Tibial nerve (tissue), 4 donors: ENCODE measurements at places on chromosomes 3 and 15.

DNA sequence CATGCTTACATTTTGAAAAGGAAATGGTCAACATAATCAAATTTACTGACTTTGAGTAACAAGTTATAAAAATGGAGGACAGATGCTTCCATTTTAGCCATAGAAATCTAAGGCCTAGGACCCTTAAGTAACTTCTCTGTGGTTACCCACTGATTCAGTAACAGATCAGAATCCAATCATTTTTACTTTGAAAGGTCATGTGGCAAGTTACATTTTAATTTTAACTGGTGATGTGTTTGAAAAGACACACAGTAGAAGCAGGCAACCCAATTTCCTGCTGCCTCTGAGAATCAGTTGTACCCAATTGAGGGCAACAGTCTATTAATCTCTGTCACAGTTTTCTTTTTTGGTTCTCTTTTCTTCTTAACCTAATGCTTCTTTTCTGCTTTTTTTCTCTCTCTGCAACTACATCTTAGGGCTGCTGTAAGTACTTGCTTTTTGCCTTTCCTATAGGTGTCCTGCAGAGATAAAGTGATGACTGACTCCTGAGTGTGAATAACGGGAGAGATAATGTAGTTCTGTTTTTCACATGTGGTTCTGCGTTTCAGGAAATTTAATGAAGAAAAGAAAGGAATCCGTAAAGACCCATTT is 3.3 kb downstream of the ZWILCH start:
- H3K36me3 ChIP-seq: no peaks in the 10 kb centered on the region
- H3K27me3 ChIP-seq: no peaks in the 10 kb centered on the region
- DNase-seq: no peak
- H3K4me1 ChIP-seq: no peaks in the 10 kb centered on the region
- H3K4me3 ChIP-seq: no peak overlapping the region

DNA sequence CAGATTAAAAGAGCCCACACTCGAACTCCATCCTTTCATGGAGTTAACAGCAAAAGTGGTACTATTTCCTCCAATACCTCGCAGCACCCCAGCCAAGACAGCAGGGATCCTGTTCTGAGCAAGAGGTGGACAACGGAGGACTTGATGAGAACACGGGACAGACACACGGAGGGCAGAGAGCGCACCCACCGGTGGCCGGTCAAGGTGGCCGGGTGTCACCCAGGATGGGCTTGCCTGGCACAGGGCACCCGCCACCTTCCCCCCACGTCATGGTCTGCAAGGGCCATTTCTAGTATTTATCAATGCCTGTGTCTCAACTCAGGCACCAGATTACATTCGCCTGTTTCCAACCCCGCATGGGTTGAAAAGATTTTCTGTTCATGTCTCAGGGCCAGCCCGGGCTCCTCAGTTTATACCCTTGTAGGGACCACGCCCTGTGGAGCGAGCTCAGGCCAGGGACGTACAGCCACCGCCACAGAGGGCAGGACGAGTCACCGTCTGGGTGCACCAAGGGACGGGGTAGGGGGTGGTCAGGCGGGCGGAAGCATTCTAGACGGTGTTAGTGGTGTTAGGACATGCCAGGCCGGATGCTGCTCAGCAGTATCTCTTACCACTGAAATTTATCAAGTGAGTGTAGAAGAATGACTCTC is 64.2 kb downstream of the CYFIP1 start:
- no peaks in the 10 kb centered on the region for H3K4me1 ChIP-seq
- H3K27me3 ChIP-seq: no peaks in the 10 kb centered on the region
- no peak for DNase-seq
- H3K36me3 ChIP-seq: peaks cover 84% of the 10 kb centered on the region

DNA sequence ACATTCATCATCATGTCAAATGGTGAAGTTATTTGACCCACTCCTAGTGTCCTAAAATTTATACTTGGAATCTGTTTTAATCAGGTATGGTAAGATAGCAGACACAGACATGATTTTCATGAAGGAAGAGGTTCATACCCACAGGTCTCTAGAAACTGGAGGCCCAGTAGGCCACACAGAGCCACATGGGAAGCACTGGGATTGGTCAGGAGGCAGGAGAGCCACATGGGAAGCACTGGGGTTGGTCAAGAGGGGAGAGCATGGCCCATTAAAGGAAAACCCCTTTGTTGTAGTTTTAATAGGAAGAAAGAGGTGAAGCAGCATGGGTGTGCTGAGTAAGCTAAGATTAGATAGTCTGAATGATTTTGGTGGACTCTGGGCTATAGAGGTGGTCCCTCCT is 356.9 kb downstream of the MFSD1 start:
- H3K4me1 ChIP-seq: no peaks in the 10 kb centered on the region
- H3K27ac ChIP-seq: no peak overlapping the region
- no peaks in the 10 kb centered on the region for H3K27me3 ChIP-seq
- DNase-seq: no peak
- H3K36me3 ChIP-seq: no peaks in the 10 kb centered on the region

DNA sequence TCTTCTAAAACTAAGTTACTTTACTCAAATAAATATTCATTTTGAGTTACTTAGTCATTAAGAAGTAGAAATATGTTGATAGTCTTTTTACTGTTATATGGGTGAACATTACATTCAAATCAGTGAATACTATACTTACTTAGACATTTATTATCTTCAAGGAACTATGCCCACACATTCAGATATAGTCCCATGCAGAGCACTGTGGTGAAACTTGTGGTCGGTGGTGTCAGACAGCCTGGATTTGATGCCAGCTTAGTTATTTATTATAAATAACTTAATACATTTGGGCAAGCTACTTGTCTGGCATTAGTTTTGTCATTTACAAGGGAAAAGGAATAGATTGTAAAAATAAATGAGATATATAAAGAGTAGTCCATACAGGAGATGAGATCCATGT is 149.5 kb downstream of the RAP2B start:
- H3K36me3 ChIP-seq: no peaks in the 10 kb centered on the region
- no peaks in the 10 kb centered on the region for H3K27me3 ChIP-seq
- no peak overlapping the region for H3K27ac ChIP-seq
- H3K4me3 ChIP-seq: no peak overlapping the region

GRCh38 chr3:62370112-62370857 is 3.1 kb downstream of the FEZF2 start:
- H3K4me3 ChIP-seq: no peak overlapping the region
- no peaks in the 10 kb centered on the region for H3K36me3 ChIP-seq
- H3K27me3 ChIP-seq: peaks cover 12% of the 10 kb centered on the region
- no peak for DNase-seq
- H3K27ac ChIP-seq: no peak overlapping the region

GRCh38 chr3:49609815-49610214 is 55.5 kb downstream of the BSN start:
- no peaks in the 10 kb centered on the region for H3K27me3 ChIP-seq
- H3K36me3 ChIP-seq: no peaks in the 10 kb centered on the region
- H3K27ac ChIP-seq: no peak overlapping the region
- H3K4me1 ChIP-seq: no peaks in the 10 kb centered on the region
- no peak overlapping the region for H3K4me3 ChIP-seq

GRCh38 chr3:14462738-14463137 is 60.3 kb downstream of the SLC6A6 start:
- no peak overlapping the region for H3K27ac ChIP-seq
- no peaks in the 10 kb centered on the region for H3K27me3 ChIP-seq
- H3K36me3 ChIP-seq: no peaks in the 10 kb centered on the region

GRCh38 chr3:50294089-50294488 is 1.9 kb upstream of the IFRD2 start:
- no peaks in the 10 kb centered on the region for H3K36me3 ChIP-seq
- no peaks in the 10 kb centered on the region for H3K27me3 ChIP-seq
- H3K4me3 ChIP-seq: no peak overlapping the region
- no peak for DNase-seq

GRCh38 chr3:185527364-185527763 is 25.0 kb downstream of the LIPH start:
- no peaks in the 10 kb centered on the region for H3K36me3 ChIP-seq
- no peaks in the 10 kb centered on the region for H3K27me3 ChIP-seq

DNA sequence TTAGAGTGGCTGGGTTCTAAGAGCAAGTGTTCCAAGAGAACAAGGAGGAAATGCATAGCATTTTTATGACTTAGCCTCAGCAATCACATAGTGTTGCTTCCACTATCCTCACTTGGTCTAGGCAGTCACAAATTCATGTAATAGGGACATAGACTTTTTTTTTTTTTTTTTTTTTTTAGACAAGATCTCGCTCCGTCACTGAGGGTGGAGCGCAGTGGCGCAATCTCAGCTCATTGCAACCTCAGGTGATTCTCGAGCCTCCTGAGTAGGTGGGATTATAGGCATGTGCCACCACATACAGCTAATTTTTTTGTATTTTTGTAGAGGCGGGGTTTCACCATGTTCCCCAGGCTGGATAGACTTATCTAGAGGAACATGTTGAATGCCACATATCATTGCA is 4.7 kb upstream of the GNB4 start:
- no peaks in the 10 kb centered on the region for H3K36me3 ChIP-seq
- H3K27me3 ChIP-seq: peaks cover 5% of the 10 kb centered on the region
- no peak overlapping the region for H3K4me3 ChIP-seq
- H3K27ac ChIP-seq: no peak overlapping the region
- no peak for DNase-seq
- H3K4me1 ChIP-seq: no peaks in the 10 kb centered on the region

GRCh38 chr3:122714273-122714672 is 33.6 kb downstream of the PARP14 start:
- H3K4me3 ChIP-seq: no peak overlapping the region
- no peak overlapping the region for H3K27ac ChIP-seq
- DNase-seq: no peak
- peaks cover 39% of the 10 kb centered on the region for H3K36me3 ChIP-seq

DNA sequence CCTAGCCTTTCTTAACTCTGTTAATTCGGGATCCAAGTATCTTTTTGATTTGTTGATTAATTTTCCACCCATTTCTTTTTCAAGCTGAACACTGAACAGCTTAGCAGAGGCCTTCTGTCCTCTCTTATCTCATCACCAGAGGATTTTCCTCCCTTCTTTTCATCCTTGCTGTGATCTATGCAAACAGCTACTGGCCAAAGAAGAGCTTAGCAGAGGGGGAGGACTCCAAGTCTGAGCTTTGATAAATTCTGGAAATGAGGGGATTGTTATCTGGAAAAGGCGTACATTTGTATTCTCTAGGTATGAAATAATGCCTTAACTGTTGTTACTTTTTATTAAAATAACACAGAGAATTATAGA is 13.4 kb downstream of the DZIP3 start:
- H3K4me3 ChIP-seq: no peak overlapping the region
- H3K4me1 ChIP-seq: no peaks in the 10 kb centered on the region
- no peak overlapping the region for H3K27ac ChIP-seq
- no peaks in the 10 kb centered on the region for H3K36me3 ChIP-seq
- no peaks in the 10 kb centered on the region for H3K27me3 ChIP-seq

- H3K4me3 ChIP-seq: no peak overlapping the region
- no peaks in the 10 kb centered on the region for H3K36me3 ChIP-seq
- H3K4me1 ChIP-seq: peaks cover 17% of the 10 kb centered on the region
- H3K27ac ChIP-seq: no peak overlapping the region
- H3K27me3 ChIP-seq: no peaks in the 10 kb centered on the region
Observed at GRCh38 chr15:56165234-56165633, 78.4 kb downstream of the RFX7 start.

DNA sequence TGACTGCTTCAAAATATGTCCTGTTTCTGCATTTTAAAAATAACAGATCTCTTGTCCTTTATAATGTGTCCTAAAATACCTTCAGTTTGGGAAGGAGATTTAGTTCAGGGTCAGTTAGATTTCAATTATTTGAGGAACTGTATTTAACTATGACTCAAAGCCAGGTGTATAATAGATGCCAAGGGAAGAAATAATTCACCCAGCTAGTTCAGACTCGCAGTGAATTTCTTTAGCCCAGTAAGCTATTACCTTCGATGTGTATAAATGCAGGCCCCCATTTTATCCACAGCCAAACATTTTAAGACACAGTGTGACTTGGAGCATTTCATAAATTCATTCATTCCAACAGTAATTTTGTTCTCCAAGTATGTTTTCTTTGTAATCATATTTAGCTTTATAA is 458.0 kb downstream of the ZNF385D start:
- no peaks in the 10 kb centered on the region for H3K36me3 ChIP-seq
- H3K27ac ChIP-seq: no peak overlapping the region
- H3K4me1 ChIP-seq: no peaks in the 10 kb centered on the region
- no peaks in the 10 kb centered on the region for H3K27me3 ChIP-seq
- no peak for DNase-seq

- H3K4me3 ChIP-seq: no peak overlapping the region
- DNase-seq: no peak
- H3K27ac ChIP-seq: no peak overlapping the region
- H3K36me3 ChIP-seq: no peaks in the 10 kb centered on the region
- H3K4me1 ChIP-seq: no peaks in the 10 kb centered on the region
- no peaks in the 10 kb centered on the region for H3K27me3 ChIP-seq
Observed at GRCh38 chr3:84487296-84487695, 471.5 kb upstream of the CADM2 start.

DNA sequence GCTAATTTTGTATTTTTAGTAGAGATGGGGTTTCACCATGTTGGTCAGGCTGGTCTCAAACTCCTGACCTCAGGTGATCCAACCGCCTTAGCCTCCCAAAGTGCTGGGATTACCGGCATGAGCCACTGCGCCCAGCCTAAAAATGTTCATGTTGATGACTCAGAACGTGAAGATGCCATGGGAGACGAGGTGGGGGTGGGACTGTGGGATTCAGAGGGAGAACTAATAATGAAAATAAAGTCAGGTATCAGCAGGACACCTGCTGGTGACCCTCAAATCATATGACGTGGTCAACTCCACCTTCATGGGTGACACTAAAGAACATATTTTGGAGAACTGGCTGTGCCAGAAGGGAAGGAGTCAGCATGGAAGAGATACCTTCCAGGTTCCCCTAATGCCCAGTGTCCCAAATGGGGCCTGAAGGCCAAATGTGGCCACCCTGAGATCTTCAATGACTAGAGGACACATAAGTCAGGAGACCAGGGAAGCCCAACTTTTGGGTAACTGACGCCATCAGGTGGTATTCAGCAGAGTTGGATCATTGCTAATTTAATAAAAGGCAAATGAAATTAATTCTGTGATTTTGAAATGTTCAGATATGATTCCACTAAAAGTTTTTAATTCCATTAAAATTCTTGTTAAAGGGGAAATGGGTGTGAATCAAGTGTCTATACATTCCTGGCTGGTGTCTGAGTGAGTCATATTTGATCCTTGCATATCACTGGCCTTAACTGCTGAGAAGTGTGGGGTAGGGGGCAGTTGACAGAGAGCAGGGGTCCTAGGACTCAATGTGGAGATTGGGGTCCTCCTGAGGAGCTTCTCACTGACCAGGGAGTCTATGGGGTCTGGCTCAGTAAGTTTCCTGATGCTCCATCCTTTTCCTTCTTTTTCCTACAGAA is 88.6 kb upstream of the GSK3B start:
- H3K27ac ChIP-seq: no peak overlapping the region
- no peaks in the 10 kb centered on the region for H3K36me3 ChIP-seq
- no peak for DNase-seq
- no peaks in the 10 kb centered on the region for H3K4me1 ChIP-seq
- no peaks in the 10 kb centered on the region for H3K27me3 ChIP-seq
